ENCODE measurements at places on chromosomes 7 and 10.

DNA sequence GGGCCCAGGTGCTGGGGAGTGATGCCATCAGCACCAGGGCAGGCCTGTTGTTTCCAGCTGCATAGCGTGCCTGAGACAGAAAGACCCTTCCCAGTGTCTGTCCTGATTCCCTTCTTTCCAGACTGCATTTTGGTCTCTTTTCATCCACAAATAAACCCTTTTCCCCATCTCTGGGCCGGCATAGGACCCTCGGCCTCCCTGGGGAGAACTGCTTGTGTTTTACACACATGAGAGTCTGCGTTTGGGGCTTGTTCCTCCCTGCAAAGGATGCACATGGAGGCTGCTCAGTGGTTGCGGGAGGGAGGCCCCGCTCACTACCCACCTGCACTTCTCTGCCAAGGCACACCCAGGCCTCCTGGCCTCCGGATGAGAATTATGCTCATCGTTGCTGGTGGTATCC, 5.8 kb upstream of the MMP21 start:
- DNase-seq = no peak

DNA sequence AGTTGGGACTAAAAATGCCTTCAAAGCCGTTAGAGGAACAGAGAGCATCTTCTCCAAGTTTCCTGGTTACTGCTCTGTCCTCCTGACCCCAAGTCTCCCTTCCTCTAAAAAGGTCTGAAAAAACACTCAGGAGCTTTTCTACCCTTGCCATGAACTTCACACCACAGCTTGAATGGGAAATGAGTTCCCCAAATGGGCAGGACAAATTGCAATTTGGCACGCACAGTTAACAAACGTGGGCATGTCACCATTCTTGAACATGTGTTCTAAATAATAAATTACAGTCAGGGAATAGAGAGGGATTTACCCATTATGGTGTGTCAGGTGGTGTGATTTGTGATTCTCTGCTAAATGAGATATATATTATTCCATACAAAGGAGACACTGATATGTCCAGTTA, 91.2 kb upstream of the WNT16 start:
- DNase-seq = no peak

DNA sequence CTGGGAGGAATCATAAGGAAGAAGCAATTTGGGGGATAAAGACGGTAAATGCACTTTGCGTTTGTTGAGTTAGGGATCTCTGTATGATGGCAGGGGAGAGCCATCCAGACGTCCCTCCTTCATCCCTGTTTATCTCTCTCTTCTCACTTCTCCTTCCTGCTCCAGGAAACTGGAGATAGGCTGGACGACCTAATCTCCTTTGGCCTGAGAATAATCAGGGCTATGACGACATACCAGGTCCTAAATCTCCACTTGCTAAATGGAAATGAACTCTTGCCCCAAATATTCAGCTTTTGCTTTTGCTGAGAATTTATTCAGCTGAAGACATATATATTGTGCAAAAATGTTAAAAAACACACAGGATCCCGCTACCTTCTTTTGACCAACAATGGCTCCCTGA, 182.9 kb upstream of the INHBA start:
- DNase-seq = no peak

- peak; percentile 27 for DNase-seq
Measured at GRCh38 chr10:78972160-78972946, 96.4 kb upstream of the ZMIZ1 start.

DNA sequence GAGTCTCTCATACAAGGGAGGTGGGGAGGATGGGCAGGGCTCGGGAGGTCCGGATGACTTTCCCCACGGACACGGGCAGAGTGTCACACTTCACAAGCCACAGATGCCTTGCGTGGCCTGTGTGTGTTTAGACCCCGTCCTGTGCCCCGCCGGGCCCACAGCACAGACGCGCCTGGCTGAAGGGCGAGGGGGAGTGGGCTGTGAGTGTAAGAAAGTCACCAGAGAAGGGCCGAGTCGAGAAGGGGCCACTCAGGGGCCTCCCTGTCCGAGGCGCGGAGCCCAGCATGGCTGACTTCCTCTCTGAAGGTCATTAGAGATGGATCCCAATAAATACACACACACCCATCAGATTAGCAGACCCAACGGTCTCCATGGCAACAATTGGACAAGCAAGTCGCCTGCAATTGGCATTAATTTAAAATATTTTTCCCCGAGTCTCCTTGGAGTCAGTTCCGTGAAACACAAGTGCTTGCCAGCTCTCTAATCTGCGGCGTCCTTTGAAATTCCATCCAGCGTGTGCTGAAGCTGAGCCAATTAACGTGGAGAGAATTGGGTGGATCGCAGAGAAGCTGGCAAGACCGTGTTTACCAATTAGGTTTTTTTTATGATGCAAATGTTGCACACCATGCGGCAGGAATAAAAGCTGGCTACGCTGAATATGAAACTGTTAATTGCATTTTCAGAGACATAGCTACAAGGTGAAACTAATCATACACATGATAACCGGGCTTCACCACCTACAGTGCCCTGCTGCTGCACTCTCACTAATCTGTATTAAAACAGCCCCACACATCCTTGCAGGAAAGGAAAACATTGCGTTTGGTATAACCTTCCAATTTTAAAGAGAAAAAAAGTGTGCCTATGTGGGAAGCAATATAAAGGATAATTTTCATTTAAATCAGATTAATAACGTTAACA, 571.2 kb downstream of the PTPRN2 start:
- DNase-seq = no peak

DNA sequence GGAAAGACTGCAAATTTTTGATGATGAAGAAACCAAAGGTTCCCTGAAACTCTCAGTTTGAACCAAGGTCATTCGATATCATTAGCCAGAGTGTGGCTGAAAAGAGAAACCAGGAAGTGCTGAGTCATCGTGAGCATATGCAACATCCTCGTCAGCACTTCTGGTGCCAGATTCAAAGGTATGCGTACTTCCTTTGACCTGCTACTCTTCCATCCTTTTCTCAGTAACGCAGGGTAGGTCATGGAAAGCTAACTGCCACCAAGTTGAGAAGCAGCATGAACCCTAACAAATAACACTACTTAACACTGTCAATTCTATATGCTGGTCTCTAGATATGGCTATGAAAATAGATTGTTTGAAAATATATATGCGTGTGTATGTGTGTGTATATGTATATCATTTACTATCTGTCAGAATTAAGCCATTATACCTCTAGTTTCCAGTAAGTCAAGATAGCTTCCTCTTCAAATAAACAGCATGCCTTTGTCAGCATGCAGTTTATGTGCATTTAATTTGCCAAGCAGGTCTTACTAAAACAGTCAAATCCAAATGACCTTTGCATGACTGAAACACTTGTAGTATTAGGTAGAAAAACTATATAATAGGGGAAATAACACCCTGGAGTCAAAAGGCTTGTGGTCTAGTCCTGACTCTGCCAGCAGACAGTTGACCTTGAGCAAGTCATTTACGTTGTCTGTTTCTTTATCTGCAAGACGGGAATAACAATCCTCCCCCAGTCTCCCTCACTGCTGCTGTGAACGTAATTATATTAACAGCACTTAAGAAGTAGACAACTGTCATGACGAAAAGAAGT, 26.4 kb downstream of the CDK6 start:
- DNase-seq = peak; percentile 24

DNA sequence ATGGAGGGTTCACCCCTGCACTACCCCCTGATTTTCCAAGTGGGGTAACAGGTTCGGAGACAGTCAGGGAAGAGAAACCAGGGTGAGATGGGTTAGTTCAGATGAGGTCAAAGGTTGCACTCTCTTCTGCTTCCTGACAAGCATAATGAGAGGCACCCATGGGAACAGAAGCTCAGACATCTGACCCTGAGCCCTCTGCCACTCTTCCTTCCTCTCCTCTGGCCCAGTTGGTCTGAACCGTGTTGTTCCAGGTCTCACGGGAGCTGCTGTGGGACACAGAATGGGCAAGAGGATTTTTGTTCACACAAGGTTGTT, 38.4 kb downstream of the DNAJB12 start:
- DNase-seq = no peak

DNA sequence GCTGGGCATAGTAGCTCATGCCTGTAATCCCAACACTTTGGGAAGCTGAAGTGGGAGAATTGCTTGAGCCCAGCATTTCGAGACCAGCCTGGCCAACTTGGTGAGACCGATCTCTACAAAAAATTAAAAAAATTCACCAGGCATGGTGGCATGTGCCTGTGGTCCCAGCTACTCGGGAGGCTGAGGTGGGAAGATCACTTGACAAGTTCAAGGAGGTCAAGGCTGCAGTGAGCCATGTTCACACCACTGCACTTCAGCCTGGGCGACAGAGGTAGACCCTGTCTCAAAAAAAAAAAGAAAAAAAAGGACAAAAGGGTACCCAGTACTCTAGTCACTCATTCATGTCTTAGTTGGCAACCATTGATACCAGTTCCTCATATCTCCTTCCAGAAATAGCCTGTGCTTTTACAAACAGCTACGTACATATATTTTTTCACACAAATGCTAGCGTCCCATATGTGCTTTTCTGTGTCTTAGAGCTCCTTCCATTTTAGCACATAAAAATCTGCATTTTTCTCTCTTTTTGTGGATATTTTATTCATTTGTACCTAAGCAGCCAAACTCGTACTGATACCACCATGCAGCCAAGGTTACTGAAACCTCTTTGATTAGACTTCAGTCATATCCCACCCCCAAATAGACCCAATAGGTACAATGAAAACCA, 5.5 kb downstream of the ABCC2 start:
- DNase-seq = no peak

GRCh38 chr10:77072836-77073662, 564.6 kb downstream of the KCNMA1 start:
- no peak for DNase-seq

- DNase-seq = peak; percentile 46
Measured at GRCh38 chr7:151276666-151277590, 28.4 kb upstream of the SMARCD3 start.

Data from endothelial cell (in vitro differentiated cells).